ENCODE measurements at places on chromosomes 6 and 20.
A peak's percentile ranks its signal among the peaks of the same experiment; 100 is the strongest.

GRCh38 chr6:154157706-154158105 lies 118.7 kb downstream of the OPRM1 start:
- DNase-seq, result no peak

GRCh38 chr6:28841290-28841689 lies 82.5 kb downstream of the TRIM27 start:
- no peak for DNase-seq

DNA sequence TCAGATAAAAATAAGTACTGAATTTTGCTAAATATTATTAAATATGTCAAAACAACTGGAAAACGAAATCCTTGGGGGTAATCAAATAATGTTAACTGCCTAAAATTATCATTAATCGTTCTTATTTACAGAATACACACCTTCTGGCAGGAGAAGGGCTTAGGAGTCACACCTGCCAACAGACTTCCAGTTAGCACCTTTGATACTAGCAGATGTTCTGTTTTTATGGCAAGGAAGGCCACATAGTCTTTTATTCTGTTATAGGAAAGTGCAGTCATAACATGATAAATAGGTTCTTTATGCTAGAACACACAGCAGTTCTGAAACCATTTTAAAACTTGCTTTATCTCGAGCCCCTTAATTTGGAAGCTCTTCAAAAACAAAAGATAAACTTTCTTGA lies 464.1 kb downstream of the UTRN start:
- DNase-seq, result peak; percentile 72

DNA sequence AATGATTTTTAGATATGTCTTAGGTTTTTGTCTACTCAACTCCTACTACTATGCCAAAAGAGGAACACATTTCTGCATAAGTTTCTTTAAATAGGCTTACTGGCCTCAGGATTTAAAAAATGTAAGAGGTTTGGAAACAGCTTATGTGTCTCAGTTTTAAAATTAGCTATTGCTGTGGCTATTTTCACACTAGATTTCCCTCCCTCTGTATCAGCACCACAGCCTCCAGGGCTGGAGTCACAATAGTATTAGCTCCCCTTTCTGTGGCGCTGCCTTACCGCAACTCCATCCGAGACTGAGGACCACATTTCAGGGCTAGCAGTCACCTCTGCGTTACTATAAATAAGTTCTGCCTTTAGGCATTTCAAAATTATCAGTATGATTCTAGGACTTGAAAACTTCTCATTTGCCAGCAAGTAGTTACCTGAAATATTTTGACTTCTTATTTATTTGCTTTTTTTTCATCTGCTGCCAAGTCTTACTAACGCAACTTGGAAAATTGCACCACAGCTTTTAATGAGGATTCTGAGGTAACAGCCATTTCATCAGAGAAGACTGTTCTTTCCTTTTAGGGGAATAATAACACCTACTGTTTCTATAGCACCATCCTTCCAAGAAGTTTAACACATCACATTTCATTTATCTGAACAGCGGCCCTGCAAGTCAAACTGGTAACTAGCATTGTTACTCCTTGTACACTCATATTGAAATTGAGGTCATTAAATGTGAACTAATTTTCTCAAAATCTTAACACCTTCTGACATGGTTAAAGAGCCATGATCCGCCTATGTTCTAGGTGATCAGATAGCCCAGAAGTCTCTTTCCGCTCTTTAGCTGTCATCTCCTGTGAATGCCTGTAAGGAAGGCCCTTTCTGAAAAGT lies 105.9 kb downstream of the GJA10 start:
- no peak for DNase-seq

GRCh38 chr6:3455147-3455568 lies 1.7 kb downstream of the SLC22A23 start:
- no peak for DNase-seq

DNA sequence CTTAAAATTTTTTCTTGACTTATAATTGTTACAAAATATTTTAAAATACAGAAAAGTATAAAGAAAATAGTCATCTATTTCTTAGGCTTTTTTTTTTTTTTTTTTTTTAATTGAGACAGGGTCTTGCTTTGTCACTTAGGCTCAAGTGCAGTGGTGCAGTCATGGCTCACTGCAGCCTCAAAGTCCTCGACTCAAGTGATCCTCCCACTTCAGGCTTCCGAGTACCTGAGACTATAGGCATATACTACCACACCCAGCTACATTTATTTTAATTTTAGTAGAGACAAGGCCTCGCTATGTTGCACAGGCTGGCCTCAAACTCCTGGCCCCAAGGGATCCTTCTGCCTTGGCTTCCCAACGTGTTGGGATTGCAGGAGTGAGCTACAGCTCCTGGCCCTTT lies 5.3 kb upstream of the ACAT2 start:
- DNase-seq, result no peak

GRCh38 chr6:3808199-3808598 lies 41.0 kb upstream of the FAM50B start:
- DNase-seq, result no peak

DNA sequence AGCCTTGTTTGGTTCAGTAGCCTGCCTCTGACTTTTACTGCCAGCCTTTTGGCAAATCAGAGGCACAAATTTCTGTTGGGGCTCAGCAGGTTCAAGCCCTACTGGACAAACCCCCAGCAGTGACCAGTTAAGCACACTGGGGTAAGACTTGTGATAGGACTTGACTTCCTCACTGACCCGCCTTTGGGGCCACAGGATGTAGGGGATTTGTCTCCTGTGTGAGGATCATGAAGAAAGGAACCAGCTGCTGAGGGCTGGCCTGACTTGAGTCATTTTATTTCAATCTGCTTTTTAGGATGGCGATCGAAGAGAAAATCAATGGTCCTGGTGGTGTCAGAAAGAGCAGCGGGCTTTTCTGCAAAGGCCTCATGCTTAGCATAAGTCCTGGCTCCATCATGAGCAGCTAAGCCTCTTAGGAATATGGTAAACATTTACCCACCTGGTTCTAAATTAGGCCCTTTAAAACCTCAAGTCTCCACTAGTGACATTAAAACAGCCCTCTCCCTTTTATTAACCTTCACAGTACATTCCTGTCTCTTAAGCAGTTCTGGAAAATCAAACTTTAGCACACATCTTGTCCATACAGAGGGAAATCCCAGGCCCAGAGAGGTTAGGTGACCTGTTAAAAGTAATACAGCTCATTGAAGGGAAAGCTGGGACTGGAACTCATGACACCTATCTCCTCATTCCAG lies 16.6 kb downstream of the CHMP4B start:
- DNase-seq, result no peak

DNA sequence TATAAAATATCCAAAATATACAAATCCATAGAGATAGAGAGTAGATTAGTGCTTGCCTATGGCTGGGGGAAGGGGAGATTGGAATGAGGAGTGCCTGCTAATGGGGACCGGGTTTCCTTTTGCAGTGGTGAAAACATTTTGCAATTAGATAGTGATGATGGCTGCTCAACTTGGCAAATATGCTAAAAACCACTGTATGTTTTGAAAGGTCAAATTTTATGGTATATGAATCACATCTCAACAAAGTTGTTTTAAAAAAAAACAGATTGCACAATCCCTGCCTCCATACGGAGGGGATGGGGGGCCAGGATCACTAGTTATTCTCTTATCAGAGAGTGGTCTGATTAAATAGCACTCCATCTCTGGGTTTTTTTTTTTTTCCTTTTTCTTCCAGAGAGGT lies 76.9 kb upstream of the RIPOR2 start:
- DNase-seq, result no peak

DNA sequence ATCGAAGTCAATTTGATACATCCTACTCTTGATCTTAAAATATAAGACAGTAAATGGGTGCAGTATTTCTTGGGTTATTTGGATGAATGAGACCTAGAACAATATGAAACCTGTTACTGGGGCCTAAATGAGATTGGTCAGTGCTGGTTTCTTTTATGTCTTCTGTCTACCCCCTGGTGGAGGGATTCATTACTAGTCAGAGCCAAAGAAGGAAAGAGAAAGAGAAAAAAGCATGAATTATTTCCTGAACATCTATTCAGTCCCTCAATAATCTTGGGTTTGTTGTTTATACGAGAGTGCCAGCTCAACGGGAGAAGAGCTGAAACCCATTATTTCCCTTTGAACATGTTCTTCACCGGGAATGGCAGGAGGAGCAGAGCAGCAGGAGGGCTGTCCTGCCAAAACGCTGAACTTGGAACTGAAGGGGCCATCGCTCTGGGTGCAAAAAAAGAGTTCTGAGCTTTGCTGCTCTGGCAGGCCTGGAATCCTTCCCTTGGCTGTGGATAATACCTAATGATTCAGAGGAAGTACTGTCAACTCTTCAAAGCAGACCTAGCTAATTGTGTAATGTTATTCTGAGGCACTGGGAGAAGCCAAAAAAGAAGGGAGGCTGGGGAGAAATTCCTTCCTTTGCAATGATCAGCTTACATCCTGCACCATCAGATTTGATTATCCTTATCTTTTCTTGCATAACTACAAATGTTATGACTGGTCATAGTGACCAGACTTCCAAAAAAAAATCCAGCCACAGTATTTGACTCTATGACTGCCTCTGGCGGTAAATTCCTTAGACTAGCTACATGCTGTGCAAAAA lies 72.0 kb downstream of the BLOC1S5 start:
- DNase-seq, result no peak

DNA sequence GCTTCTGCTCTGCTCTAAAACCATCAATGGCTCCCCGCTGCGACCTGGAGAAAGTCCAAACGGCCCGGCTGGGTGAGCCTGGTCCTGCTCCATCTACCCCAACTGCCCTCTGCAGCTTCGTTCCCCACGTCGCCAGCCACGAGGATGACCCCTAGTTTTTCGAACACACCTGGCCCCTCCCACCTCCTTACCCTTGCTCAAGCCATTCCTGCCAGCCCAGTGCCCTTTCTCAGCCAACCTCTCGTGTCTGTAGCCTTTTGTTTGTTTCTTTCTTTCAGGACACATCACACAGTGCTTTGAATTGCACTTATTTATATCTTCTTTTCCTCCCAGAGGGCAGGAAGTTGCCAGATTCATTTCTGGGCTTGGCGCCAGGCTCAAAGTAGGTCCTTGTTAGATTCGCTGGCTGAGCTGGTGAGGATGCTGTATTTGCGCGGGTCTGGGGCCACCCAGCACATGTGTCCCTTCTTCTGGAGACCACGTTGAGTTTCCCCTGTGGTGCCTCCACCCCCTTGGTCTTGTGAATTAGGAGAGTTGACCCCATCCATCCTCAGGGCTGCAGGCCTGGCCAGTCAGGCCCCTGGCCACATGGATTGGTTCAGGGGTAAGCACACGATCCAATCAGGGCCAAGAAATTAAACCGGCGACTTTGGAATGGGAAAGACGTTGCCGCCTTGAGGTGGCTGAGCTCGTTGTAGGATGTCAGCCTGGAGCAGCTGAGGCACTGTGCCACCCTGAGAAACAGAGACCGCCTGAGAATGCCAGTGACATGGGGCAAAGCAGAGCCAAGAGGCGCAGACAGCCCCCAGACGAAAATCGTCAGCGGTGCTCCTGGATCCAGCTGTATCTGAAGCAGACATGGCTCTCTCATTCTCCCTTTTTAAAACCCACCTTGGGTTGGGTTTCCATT lies 156.0 kb downstream of the CEBPB start:
- DNase-seq, result no peak

DNA sequence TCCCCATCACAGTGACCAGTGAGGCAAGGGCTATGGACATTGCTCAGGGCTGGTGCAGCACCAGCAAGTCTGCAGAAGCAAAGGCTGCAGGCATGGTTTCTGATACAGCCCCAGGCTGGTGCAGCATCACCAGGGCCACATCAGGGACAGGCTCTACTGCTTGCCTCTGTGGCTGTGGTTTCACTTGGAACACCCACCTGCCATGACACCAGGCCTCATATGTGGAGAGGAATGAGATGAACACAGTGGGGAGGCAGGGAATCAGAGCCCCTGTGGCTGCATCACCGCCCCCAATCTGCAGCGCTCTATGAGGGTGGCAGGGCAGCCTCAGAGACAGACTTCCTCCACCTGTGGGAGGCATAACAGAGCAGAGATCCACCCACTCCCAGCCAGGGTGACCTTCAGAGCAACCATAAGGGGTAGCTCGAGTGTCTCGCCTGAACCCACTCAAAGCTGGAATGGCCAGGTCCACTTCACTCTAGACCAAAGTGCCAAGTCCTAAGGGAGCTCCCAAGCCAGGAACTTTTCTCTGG lies 7.9 kb downstream of the RING1 start:
- DNase-seq, result no peak

Measured in NCI-H1930 (cell line).